Stimulated activated CD8-positive, alpha-beta memory T cell treated with anti-CD3 and anti-CD28 coated beads, Interleukin-4, amount 100 ng/mL, for 4 hours (primary cell): ENCODE measurements at places on chromosomes 1 and 21.

DNA sequence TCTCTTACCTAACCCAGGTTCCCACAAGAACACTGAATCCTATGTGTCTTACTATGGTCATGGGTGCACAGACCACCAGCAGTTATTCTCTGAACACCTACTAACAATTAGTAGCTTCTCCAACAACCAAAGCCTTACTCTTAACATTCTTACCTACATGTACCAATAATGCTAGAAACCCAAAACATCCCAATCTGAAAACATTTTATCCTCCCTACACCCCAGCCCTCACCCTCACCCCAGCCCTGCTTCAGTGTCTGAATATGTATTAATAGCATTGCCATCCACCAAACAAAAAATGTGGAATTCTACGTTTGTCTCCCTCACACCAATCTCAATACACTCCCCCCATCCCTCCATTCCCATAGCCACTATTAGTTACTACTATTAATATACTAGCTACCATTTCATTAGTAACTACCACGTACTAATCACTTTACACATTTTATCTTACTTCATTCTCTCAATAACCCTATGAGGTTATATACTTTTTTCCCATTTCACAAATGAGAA lies 2.6 kb downstream of the TRIM33 start:
- DNase-seq = no peak

DNA sequence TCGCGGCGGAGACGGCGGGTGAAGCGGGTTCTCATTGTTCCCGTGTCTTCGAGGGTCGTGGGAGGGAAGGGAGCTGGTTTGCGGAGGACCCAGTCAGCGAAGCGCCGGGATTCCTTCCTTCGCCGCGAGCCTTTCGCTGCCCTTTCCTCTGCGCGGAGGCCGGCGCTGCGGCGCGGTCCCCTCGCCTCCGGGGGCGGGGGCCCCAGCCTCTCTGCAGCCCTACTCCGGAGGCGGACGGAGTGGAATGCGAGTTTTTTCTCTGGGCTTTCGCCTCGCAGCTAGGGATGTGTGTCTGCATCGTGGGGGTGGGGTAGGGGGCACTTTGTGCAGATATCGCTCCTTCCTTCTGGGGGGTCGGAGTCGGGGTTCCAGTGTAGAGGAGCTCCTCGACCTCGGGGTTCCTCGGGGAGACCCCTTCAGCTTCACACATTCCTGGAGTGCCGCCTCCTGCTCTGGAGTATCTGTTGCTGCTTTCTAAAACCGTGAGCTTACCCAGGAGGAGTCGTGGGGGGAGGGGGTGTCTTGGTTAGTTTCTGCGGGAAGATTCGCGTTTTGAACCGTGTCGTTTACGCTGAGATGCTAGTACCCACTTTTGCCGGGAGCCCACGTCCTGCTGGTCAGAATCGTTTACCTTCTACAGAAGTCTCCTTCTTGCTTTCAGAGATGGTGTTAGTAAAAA lies 595 bp downstream of the RNF2 start:
- DNase-seq = no peak

DNA sequence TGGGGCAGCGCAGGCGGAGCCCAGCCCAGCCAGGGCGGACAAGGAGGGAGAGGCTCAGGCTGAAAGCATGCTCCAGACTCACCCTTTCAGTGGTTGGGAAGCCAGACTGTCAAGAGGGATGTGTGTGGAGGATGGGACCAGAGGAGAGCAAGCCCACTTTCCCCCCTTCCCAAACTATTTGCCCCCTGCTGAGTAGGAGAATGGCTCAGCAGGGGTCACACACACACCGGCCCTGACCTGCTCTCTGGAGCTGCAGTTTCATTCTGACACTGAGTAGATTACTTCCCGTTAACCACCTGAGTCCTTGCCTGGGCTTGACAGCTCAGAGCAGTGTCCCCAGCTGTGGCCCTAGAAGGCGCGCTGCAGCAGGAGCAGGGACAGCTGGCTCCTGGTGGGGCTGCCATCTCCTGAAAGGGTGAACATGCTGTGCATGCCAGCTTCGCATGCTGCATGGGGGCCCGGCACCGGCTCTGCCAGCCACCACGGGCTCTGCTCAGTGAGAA lies 51.6 kb upstream of the CNTN2 start:
- no peak for DNase-seq

DNA sequence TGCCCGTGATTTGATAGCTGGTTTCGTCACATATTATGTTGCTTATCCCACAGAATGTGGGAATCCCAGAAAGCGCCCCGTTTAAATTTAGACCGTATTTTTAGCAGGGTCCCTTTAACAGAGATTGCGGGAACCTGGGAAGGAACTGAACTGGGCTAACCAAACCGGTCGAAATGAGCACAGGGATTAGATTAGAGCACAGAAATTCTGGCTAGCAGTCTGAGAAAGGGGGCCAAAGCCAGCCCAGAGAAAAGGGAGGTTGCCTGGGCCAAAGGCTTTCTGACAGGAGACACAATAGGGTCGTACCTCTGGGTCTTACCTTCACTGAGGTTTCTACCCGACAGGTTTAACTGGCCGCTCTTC lies 327 bp downstream of the LRRC40 start:
- no peak for DNase-seq

DNA sequence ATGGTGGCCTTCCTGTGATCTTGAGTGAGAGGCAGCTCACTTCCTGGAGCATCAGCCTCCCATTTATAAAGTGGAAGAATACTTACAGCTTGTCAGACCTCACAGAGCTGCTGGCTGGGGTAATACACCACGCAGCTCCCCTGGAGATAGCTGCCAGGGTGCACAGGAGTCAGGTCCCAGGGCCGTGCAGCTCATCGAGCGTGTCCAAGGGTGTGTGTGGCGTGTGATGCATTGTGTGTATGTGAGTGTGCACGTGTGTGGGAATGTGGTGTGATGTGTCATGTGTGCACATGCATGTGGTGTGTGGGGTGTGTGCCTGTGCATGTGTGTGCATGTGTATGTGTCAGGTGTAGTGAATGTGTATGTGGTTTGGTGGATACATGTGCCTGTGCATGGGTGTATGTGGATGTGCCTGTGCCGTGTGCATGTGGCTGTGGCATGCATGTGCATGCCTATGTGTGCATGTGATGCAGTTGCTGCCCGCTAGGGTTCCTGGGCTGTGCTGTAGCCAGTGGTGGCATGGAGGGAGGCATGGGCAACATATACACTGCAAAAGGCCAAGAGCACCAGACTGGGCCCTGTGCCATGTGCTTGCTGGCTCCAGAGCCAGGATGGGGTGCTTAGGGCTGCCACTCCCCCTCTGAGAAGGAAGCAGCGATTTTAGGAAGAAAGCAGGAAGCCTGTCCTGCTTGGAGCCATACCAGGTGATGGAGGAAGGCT lies 24.6 kb downstream of the WNT3A start:
- no peak for DNase-seq

DNA sequence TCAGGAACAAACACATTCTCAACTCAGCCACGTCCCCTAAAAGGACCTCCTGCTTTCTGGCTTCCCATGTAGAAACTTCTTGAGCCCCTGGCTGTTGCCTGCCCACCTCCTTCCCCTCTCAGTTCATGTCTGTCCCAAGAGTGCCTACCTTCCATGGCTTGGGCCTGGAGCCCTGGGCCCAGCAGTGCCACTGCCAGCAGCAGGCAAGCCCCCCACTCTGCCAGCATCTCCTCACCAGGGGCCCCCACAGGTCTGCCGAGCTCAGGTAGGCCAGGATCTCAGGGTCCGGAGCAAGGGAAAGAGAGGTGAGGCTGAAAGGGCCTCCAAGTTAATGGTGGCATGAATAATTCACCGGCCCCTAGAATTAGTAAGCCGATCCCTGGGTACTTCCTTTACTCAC lies at the start of gene CDCP2:
CDCP2 (minus strand) TSS at position 305 of the 400 bp plus-strand sequence; CDS start at position 227, 78 bp downstream.
- no peak for DNase-seq

DNA sequence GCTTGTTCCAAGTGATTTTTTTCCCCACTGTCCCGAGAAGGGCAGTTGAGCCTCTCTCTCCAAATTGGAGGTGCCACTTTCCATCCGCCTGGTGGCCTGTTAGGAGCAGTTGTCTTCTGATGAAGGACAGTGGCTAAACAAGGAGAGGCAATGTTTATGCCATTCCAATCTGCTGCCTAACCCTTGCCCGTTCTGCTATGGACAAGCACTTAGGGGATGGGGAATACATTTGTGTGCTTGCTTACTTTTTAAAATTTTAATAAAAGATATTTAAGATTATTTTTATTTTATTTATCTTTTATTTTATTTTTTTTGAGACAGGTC lies 12.0 kb downstream of the COQ8A start:
- DNase-seq = no peak

DNA sequence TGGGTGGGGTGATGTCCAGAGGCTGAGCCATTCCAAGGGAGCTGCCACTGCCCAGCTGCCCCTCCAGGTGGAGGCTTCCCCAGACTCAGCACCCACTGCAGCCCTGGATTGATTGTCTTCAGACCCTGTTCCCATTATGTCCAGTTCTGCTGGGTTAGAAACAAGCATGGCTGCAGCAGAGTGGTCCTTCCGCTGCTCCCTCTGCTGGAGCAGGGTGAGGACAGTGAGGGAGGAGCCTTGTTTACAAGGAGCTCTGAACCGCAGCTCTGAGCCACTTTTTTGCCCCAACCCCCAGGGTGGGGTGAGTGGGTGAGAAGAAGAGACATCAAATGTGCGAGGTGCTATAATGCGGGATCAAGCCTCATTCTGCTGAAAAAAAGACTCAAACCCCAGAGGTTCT lies 2.3 kb downstream of the TNNT2 start:
- DNase-seq = no peak

DNA sequence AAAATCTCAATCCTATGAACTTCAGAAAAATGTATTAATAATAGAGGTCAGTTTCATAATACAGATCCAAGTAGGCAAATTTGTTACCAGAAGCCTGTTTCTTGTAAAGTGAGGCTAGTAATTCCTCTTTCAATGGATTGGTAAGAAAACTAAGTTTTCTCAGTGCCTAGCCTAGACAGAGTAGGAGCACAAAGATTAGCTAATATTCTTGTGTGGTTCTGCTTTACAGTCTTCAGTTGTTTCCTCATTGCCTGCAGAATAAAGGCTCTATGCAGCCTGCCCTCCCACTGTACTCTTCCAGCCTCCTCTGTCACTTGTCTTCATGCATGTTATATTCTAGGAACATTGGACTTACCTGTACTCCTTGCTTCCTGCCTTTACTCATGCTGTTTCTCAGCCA lies 2.4 kb upstream of the PPP1R15B start:
- DNase-seq = no peak

GRCh38 chr21:16674949-16675348 lies 837.9 kb upstream of the CXADR start:
- no peak for DNase-seq

GRCh38 chr1:235720544-235720943 lies 71.0 kb upstream of the GNG4 start:
- no peak for DNase-seq

GRCh38 chr1:243842978-243843511 lies 7.0 kb downstream of the AKT3 start:
- no peak for DNase-seq

DNA sequence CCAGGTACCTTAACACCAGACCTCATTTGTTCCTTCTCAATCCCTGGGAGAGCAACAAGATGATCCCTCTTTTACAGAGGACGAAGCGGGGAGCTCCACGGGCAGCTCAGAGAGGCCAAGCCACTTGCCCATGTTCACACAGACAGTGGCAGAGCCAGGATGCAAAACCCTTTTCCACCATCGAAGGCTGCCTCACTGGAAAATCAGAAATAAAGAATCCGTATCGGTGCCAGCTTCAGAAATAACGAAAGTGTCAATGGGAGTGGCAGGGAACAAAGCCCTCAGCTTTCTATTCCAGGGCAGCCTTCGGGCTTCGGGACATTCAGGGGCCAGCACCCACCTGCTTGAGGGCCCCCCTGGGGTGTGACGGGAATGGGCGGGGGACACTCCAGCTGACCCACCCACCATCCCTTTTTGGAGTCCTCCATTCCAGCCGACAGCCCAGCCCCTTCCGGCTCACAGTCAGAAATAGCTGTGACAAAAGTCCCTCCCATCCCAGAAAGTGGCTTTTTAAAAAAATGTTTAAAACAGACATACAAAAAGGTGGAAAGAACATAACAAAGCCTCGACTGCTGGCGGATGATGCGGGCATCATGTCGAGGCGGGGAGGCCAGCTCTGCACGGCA lies 6.0 kb downstream of the IFFO2 start:
- DNase-seq = no peak

DNA sequence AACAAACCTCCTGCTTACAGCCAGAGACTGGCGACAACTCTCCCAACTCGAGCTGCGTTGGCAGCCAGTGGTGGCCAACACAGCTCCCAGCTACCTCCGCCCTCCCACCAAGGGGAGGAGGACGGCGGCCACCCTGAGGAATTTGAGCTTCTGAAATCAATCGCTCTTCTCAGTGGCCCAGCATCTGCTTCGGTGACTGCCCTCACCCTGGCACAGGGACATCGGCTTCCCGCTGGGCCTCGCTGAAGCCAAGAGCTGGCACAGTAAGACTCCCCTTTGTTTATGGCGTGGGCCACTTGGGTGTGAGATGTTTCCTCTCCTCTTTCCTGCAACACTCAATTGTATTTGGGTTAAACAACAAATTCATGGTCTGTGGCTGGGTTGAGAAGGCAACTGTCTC lies 136.2 kb downstream of the ZBTB18 start:
- DNase-seq = no peak

DNA sequence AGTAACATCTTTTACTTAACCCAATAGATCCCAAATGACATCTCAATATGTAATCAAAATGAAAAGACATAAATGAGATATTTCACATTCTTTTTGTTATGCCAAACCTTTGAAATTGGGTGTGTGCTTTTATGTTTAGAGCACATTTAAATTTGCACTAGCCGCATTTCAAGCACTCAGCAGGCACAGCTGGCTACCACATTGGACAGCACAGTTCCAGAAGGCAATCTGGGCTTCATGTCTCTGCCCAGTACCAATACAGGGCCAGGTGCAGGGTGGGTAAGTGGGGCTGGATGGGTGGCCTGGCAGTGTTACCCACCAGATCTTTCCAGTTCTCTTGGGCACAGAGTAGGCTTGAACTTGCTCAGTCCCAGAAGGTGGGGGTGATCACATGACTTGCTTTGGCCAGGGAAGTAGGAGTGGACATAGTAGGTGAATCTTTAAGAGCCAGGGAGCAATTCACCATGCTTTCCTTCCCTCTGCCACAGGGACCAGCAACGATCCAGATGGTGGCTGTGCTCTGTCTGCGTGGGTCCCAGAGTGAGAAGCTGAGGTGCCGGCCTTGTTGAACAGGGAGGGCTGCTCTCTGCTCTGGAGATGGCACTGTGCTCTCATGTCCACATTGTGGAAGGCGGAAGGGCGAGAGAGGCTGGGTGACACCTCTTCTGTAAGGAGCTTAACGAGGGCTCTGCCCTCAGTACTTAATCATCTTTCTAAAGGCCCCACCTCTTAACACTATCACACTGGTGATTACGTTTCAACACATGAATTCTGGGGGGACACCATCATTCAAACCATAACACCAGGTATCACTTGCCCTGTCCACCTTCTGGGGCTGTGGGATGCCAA lies 261.4 kb downstream of the GRIK3 start:
- no peak for DNase-seq

- DNase-seq = no peak
These were observed 2.4 kb upstream of the CTTNBP2NL start for GRCh38 chr1:112393631-112393974.

GRCh38 chr1:3125078-3125477 lies 56.1 kb downstream of the PRDM16 start:
- no peak for DNase-seq

GRCh38 chr1:117826540-117827078 lies 102.8 kb downstream of the GDAP2 start:
- no peak for DNase-seq

GRCh38 chr1:18170444-18170843 lies 62.8 kb downstream of the IGSF21 start:
- no peak for DNase-seq

GRCh38 chr1:60891281-60891680 lies 191.1 kb upstream of the NFIA start:
- DNase-seq = no peak

GRCh38 chr1:185768371-185768770 lies 34.2 kb downstream of the HMCN1 start:
- no peak for DNase-seq
